GM23248 (cell line): ENCODE measurements at places on chromosomes 5 and 9. TPM values are rescaled to one million over a fixed set of nuclear protein-coding genes. Genes with fewer than 3 reads are reported as not detected.

GRCh38 chr5:79111960-79112702 is 522 bp downstream of the BHMT start:
- no peaks in the 10 kb centered on the region for H3K4me1 ChIP-seq
- H3K27me3 ChIP-seq = peaks cover 25% of the 10 kb centered on the region
- H3K27ac ChIP-seq = no peak overlapping the region
- H3K36me3 ChIP-seq = no peaks in the 10 kb centered on the region
- 0 out of 2 replicates have a peak overlapping the region, but pooled peaks have one; percentile 27 for H3K4me3 ChIP-seq
- DNase-seq = peak; percentile 9

DNA sequence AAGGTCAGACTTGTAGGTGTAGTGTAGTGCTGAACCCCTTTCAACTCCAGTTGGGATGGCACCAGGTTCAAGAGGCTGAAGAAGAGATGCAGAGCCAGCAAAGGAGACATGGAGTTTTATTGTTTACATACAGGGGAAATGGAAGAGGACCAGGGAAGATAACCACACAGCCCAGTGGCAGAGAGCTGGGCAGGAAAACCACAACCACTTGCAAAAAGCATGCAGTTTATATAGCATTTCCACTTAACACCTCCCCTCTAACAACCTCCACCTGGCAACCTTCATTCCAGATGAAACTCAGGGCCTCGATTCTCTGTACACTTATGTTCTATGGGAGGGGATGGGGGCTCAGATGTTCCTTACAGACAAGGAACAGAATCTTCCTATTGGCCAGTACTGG is 56.9 kb downstream of the SNX24 start:
- no peak overlapping the region for H3K27ac ChIP-seq
- no peak overlapping the region for H3K4me3 ChIP-seq
- H3K4me1 ChIP-seq = peaks cover 22% of the 10 kb centered on the region
- no peak for DNase-seq
- no peaks in the 10 kb centered on the region for H3K27me3 ChIP-seq

DNA sequence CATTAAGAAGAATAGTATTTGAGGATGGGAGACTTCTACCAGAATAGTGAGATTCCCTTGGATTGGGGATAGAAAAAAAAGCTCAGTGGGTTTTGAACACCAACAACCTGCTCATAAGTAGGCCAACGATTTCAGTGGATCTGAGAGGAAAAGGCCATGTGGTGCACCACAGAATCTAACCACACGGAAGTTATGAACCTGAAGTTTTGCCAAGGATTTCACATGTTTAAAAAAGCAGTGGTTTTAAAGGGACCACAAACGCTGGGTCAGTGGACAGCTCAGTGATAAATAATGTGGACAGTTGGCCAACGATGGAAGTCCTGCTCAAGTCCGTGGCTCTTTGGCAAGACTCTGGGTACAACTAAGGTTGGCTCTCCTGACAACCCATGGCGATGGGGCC is 107.2 kb upstream of the TXNDC8 start:
- peaks cover 42% of the 10 kb centered on the region for H3K36me3 ChIP-seq
- no peak overlapping the region for H3K4me3 ChIP-seq
- H3K27ac ChIP-seq = peak overlapping the region; percentile 89
- H3K27me3 ChIP-seq = no peaks in the 10 kb centered on the region

- H3K36me3 ChIP-seq = peaks cover 40% of the 10 kb centered on the region
- no peak for DNase-seq
- H3K27ac ChIP-seq = no peak overlapping the region
- peaks cover 9% of the 10 kb centered on the region for H3K4me1 ChIP-seq
Measured at GRCh38 chr5:150119421-150120061, 33.2 kb upstream of the CSF1R start.

DNA sequence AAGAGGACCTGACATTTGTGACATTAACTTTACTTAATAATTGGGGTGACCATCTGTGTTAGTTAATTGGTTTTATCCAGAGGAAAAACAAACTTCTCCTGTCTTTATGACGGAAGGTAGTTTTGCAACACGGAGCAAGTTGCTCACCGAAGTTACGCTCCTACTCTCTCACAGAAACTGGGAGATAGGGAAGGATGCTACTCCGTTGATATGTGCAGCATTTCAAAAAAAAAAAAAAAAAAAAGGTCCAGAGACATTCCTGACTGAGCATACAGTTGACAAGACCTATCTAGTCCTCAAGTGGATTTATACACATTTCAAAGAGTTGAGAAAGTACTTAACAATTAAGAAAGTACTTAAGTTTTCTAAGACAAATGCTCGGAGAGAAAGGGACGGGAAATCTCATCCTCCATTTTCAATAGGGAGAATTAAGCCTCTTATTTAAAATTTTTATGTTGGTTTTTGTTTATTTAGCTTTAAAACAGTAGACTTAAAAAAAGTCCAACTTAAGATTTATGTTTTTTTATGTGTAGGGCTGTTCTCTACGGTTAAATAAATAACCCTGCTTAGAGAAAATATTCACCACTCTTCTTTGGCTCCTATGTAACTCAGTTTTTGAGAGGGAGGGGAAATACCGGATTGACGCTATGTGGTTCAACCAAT is 455 bp upstream of the FER start:
- H3K36me3 ChIP-seq = no peaks in the 10 kb centered on the region
- peak overlapping the region; percentile 99 for H3K27ac ChIP-seq
- peaks cover 37% of the 10 kb centered on the region for H3K4me1 ChIP-seq
- peak overlapping the region; percentile 96 for H3K4me3 ChIP-seq
- no peaks in the 10 kb centered on the region for H3K27me3 ChIP-seq
- DNase-seq = no peak

- H3K36me3 ChIP-seq = no peaks in the 10 kb centered on the region
- H3K27ac ChIP-seq = no peak overlapping the region
- peaks cover 26% of the 10 kb centered on the region for H3K27me3 ChIP-seq
- DNase-seq = peak; percentile 58
Measured at GRCh38 chr5:148820461-148821395, 5.7 kb upstream of the ADRB2 start.

DNA sequence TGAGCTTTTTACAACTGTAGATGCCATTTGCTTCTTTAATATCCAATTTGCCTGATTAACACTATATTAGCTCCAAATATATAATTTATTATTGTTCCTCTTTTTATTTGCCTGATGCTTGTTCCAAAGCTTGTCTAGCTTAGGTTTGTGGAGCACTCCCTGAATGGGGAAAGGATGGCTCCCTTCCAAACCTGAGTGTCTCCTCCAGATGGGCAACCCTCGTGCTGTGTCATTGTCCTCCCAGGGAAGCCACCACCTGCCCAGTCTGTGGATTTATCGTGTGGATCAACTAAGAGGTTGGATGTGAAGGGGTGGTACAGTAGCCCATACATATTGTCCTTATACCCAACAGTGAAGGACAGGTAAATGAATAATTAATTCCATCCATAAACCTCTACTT is 404.9 kb downstream of the CDK5RAP2 start:
- DNase-seq = no peak
- H3K27me3 ChIP-seq = no peaks in the 10 kb centered on the region
- H3K27ac ChIP-seq = no peak overlapping the region
- no peak overlapping the region for H3K4me3 ChIP-seq

DNA sequence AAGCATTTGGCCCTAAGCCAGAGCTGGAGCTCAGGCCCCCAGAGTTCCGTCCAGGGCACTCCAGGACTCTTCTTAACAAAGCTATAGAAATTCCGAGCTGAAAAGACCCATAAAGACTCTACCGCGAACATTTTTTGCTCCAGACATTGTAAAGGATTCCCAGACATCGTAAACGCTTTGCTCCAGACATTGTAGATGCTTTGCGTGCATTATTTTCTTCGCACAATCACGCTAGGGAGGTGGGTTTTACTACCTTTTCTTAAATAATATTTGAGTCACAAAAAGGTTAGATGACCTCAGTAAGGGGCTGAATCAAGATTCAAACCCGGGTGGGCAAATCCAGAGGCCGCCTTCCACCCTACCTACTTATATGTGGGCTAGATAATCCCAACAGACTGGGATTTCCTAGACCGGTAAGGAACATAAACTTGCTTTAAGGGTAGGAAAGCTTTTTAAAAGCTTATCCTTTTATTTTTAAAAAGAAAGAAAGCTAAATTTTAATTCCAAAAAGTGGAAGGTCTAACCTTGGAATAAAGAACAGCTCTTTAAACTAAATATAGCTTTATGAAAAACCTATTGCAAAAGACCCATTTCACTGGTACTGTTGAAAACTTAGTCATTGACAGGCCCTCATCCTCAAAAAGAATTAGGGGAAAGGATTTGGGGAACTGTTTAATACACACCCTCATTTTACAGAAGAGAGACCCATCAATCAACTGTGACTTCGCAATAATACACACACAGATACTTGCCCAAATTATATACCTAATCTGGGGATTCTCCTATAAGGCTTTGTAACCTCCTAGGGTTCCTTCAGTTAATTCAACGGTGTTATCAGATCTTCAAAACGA is 822 bp upstream of the TNIP1 start:
- H3K27ac ChIP-seq = peak overlapping the region; percentile 89
- no peaks in the 10 kb centered on the region for H3K36me3 ChIP-seq
- peak; percentile 65 for DNase-seq
- peak overlapping the region; percentile 84 for H3K4me3 ChIP-seq
- H3K27me3 ChIP-seq = no peaks in the 10 kb centered on the region
- peaks cover 21% of the 10 kb centered on the region for H3K4me1 ChIP-seq

DNA sequence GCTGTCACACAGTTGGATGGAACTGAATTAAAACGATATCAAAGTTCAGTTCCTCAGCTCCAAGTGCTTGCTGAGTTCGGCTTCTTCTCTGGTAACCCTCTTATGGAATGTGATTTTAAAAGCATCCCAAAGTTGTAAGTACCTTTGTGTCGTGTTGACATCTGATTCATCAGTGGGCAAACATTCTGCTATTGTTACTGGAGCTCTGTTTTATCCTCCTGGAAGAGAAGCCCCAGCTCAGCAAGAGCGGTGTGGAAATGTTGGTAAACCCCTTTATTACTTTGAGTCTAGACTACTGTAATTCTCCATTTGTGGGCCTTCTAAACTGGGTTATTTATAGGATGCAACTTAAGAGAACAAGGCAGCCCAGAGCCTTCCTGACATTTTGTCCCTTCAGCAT is 699.3 kb upstream of the WWC1 start:
- H3K4me3 ChIP-seq = no peak overlapping the region
- H3K27ac ChIP-seq = no peak overlapping the region
- H3K4me1 ChIP-seq = no peaks in the 10 kb centered on the region; the same call in 1 of the 2 replicates
- no peak for DNase-seq
- no peaks in the 10 kb centered on the region for H3K27me3 ChIP-seq
- no peaks in the 10 kb centered on the region for H3K36me3 ChIP-seq

GRCh38 chr5:151065609-151066008 is 15.2 kb downstream of the TNIP1 start:
- H3K27me3 ChIP-seq = no peaks in the 10 kb centered on the region
- H3K27ac ChIP-seq = no peak overlapping the region
- H3K4me3 ChIP-seq = no peak overlapping the region
- peaks cover 10% of the 10 kb centered on the region; the same call in 1 of the 2 replicates for H3K36me3 ChIP-seq
- DNase-seq = no peak
- peaks cover 26% of the 10 kb centered on the region for H3K4me1 ChIP-seq

- no peak overlapping the region for H3K4me3 ChIP-seq
- peaks cover 51% of the 10 kb centered on the region for H3K36me3 ChIP-seq
- H3K27ac ChIP-seq = peak overlapping the region; percentile 14; the same call in 1 of the 2 replicates
- no peaks in the 10 kb centered on the region for H3K27me3 ChIP-seq
- no peaks in the 10 kb centered on the region for H3K4me1 ChIP-seq
- peak; percentile 25 for DNase-seq
Measured at GRCh38 chr5:179716286-179716685, 16.3 kb upstream of the MAML1 start.

- H3K36me3 ChIP-seq = no peaks in the 10 kb centered on the region
- H3K27ac ChIP-seq = no peak overlapping the region
- H3K4me3 ChIP-seq = no peak overlapping the region
- no peak for DNase-seq
- no peaks in the 10 kb centered on the region for H3K27me3 ChIP-seq
- H3K4me1 ChIP-seq = no peaks in the 10 kb centered on the region
Measured at GRCh38 chr9:108017671-108018070, 528.1 kb upstream of the KLF4 start.

GRCh38 chr9:134259708-134260107 is 66.5 kb upstream of the RXRA start:
- H3K4me1 ChIP-seq = no peaks in the 10 kb centered on the region
- H3K4me3 ChIP-seq = no peak overlapping the region
- H3K27ac ChIP-seq = no peak overlapping the region
- no peaks in the 10 kb centered on the region for H3K36me3 ChIP-seq
- no peak for DNase-seq

DNA sequence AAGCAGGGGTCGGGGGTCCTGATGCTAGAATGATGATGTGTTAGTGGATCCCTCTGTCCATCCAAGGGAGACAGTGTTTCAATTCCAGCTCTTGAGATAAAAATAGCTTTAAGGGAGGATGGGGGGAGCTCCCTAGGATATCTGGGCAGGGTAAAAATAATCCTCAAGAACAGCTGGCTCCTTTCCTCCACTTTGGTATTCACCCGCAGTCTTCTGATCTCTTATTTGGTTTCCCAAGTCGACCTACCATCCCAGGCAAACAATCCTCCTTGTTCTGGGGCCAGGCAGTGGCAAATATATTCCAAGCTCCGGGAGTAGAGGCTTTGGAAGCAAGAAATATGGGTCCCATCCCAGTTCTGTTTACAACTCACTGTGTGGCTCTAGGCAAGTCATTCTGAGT is 14.5 kb upstream of the COL27A1 start:
- no peaks in the 10 kb centered on the region for H3K4me1 ChIP-seq
- no peaks in the 10 kb centered on the region for H3K36me3 ChIP-seq
- H3K27me3 ChIP-seq = peaks cover 76% of the 10 kb centered on the region
- no peak overlapping the region for H3K27ac ChIP-seq

GRCh38 chr5:119347574-119347973 is 8.2 kb upstream of the TNFAIP8 start:
- peaks cover 8% of the 10 kb centered on the region for H3K4me1 ChIP-seq
- H3K27me3 ChIP-seq = no peaks in the 10 kb centered on the region
- no peaks in the 10 kb centered on the region for H3K36me3 ChIP-seq
- no peak for DNase-seq
- no peak overlapping the region for H3K27ac ChIP-seq

GRCh38 chr9:136795000-136795348 is 1.2 kb upstream of the CCDC183 start:
- H3K27ac ChIP-seq = no peak overlapping the region
- H3K4me1 ChIP-seq = peaks cover 5% of the 10 kb centered on the region
- H3K4me3 ChIP-seq = no peak overlapping the region
- no peak for DNase-seq
- H3K27me3 ChIP-seq = peaks cover 28% of the 10 kb centered on the region
- H3K36me3 ChIP-seq = no peaks in the 10 kb centered on the region

Gene CA9
- 3.4 and 4.3 TPM in 2 replicates for total RNA-seq

Gene GRAMD2B
- total RNA-seq = 88.5 and 90.4 TPM in 2 replicates

Gene TRPM3
- not detected in 2 replicates for total RNA-seq

Gene ACOT12
- total RNA-seq = not detected in 2 replicates

Gene SHISAL2B
- not detected in 2 replicates for total RNA-seq

Gene DHX29
- total RNA-seq = 33.6 and 35.8 TPM in 2 replicates

Gene MARCHF11
- not detected in 2 replicates for total RNA-seq

Gene SGCD
- 67.0 and 69.7 TPM in 2 replicates for total RNA-seq

Gene SPINK13
- not detected in 2 replicates for total RNA-seq

Gene TIMD4
- not detected in 2 replicates for total RNA-seq

Gene TERT
- total RNA-seq = not detected in 2 replicates

Gene HTR1A
- not detected in 2 replicates for total RNA-seq
